ENCODE measurements at places on chromosomes 12 and 14.

GRCh38 chr14:33914676-33915516 lies 36.0 kb downstream of the EGLN3 start:
- DNase-seq = peak; percentile 18

DNA sequence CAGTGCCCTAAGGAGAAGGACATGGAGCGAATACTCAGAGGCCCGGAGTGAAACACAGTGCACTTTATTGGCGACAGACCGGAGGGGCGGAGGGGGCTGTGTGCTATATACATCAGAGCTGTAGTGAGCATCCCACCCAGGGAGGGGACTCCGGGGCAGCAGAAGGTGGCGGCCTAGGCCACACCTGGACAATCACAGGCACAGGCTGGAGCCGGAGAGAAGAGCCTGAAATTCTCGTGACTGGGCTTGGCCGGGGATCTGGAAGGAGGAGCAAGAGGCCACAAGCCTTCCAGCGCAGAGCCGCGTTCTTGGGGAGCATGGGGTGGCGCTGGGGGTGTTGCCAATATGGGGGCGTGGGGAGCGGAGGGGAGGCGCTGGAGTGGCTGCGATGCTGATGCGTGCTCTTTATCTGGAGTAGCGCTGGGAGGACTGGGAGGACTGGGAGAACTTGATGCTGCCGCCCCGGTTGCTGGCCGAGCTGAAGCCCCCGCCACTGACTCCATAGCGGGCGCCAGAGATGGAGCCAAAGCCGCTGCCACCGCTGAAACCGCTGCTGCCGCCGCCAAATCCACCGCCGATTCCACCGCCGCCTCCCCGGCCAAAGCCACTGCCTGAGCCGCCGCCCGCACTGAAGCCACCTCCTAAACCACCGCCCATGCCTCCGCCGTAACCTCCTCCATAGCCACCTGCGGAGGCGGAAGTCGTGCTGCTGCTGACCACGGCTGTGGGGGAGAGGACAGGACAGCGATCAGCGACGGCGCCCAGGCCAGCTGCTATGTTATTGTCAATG lies 6.1 kb downstream of the KRT3 start:
- DNase-seq = no peak

GRCh38 chr12:9606247-9606646 lies 1.5 kb downstream of the KLRB1 start:
- DNase-seq = no peak

- no peak for DNase-seq
These were observed 5.1 kb upstream of the SSTR1 start for GRCh38 chr14:38202444-38203191.

- no peak for DNase-seq
These were observed 77.1 kb upstream of the FUT8 start for GRCh38 chr14:65335411-65335947.

- DNase-seq = no peak
These were observed 17.6 kb downstream of the BATF start for GRCh38 chr14:75539561-75540478.

DNA sequence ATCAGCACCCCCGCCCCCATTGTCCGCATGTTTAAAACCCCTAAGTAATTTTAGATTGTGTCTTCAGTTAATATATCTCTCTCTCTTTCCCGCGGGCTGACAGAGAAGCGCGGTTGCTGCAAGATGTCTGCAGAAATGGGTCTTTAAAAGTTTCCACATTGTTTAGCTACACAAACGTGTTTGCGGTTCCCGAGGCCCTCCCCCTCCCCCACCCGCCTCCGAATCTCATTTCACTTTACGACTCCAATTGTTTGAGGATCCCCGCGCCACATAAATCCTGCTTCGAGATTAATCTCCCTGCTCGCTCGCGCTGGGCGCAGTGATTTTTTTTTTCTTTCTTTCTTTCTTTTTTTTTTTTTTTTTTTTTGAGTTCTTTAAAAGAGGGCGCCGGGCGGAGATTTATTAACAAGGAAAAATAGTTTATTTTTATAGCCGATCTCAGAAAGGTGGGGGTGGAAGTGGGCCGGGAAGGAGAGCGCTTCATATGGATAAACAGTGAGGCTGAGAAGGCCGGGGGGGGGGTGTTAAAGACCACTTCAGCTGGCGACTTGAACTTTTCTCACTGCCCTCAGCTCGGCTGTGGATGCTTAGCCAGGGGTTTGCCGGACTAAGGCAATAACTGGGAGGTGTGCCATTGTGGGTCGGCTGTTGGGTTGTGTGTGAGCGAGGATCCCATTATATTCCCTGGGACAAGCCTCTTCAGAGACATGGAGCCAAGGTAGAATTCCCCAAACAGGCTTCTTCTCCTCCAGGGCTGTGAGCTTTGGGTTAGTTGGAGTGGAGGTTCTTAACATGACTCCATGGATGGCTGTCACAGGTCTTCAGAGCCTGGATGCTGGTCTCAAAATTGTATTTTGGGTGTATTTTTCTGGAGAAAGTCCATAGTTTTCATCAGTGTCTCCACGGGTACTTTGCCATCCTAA lies 39.7 kb upstream of the TBX5 start:
- no peak for DNase-seq

DNA sequence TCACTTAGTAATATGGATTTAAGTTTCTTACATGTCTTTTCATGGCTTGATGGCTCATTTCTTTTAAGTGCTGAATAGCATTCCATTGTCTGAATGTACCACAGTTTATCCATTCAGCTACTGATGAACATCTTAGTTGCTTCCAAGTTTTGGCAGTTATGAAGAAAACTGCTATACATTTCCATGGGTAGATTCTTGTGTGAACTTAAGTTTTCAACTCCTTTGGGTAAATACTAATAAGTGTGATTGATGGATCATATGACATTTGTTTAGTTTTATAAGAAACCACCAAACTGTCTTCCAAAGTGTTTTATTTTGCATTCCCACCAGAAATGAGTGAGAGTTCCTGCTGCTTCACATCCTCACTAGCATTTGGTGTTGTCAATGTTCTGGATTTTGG lies 119.2 kb downstream of the NAV3 start:
- DNase-seq = no peak

- no peak for DNase-seq
These were observed 40.6 kb downstream of the ACTN1 start for GRCh38 chr14:68938271-68939150.

- DNase-seq = no peak
These were observed 130.8 kb upstream of the KRR1 start for GRCh38 chr12:75642226-75642625.

GRCh38 chr12:57604454-57604991 lies at the start of gene DTX3:
DTX3 (plus strand) TSS chr12:57604824; CDS start chr12:57606518, 1,694 bp downstream.
- no peak for DNase-seq

All from HS-5 (cell line).